ENCODE measurements at places on chromosomes 5 and 9.
A peak's percentile ranks its signal among the peaks of the same experiment; 100 is the strongest.

- peak; percentile 32 for DNase-seq
Observed at GRCh38 chr5:169826618-169827017, 153.7 kb downstream of the INSYN2B start.

GRCh38 chr9:34957492-34958410 lies at the start of gene PHF24:
Gene PHF24, plus strand, starts transcription at chr9:34958285. Its CDS starts 13,014 bp downstream, at chr9:34971299.
- DNase-seq, result peak; percentile 54

- DNase-seq, result no peak
Observed at GRCh38 chr5:11302663-11303062, 541.6 kb upstream of the DAP start.

GRCh38 chr5:59423021-59423420 lies 470.5 kb downstream of the PDE4D start:
- no peak for DNase-seq

- no peak for DNase-seq
Observed at GRCh38 chr5:67518227-67518626, 321.6 kb upstream of the CD180 start.

DNA sequence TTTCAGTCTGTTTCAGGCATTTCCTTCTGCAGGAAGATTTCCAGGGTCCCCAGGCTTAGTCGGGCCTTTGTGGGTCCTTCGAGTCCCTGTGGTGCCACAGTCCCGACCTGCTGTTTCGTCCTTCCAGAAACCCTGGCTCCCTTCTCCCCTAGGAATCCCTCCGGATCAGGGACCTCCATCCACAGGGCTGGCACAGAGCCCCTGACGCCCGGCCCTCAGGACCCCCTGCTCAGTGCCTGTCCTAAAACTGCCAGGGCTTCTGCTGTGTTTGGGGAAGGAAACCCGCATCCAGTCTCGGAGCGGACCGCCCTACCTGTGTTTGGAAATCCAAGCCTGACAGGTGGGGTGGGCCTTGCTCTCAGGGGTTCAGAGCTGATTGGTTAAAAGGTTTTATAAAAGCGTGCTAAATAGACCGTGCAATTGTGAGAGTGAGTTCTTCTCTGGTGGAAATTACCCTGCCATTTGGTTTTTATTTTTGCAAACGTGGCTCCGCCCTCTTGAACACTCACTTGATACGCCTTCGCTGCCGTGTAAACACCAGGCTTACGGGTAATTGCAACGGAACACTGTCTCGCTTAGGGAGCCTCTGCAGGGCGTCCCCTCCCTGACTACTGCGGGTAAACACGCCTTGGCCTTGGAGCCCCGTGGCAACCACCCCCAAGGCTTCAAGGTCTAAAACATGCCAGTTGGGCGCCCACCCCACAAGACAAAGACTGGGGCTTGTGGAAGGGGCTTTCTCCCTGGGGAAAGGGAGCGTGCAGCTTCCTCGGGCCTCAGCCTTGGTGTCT lies 121.2 kb downstream of the PHF2 start:
- DNase-seq, result no peak

GRCh38 chr5:73591698-73592501 lies 26.4 kb downstream of the UTP15 start:
- no peak for DNase-seq

DNA sequence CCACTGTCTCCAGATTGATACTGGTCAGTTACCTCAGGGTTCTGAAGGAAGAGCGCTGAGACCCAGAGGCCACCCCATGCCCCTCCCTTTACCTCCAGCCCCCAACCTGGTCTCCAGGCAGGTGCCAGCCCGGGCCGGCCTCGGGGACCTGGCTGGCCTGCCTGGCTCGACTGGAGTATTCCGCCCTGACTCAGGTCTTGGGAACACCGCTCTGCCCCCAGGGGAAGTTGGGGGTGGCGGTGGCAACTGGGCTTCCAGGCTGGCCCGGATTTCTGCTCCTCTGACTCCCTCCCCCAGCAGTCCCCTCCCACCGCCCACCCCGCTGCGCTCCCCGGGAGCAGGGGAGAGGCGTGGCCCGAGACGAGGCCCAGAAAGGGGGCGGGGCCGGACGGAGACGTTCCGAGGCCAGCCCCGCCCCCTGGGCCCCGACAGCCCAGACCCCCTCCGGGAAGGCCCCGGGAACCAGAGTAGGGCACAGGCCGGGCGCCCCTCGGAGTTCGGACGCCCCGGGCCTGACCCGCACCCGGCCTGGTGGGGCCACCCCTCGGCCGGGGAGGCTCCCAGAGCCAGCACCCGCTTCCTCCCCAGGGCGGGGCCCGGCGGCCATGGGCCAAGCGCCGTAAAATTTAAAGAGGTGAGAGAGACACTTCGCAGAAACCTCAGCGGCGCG lies 82.5 kb upstream of the ZBTB43 start:
- peak; percentile 83 for DNase-seq

GRCh38 chr9:134293031-134293521 lies 33.2 kb upstream of the RXRA start:
- DNase-seq, result no peak

GRCh38 chr9:37243588-37244345 lies 123.4 kb downstream of the ZCCHC7 start:
- no peak for DNase-seq

DNA sequence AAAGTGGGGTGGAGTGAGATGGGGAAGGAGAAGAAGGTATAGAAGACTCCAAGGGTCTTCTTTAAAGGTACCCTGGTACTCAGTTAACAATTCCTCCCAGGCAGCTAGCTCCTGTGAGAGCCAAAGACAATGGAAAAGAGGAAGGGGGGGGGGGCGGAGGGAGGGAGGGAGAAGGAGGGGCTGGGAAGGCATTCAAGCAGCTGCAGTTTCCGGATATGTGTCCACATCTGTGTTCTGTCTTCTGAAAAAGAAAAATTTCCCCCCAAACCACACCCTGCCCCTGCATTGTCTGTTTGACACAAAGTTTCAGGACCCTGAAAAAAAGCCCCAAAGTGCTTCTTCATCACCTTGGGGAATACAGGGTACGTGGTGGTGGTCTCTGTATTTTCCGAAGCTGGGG lies 11.1 kb downstream of the SPRY4 start:
- DNase-seq, result no peak

DNA sequence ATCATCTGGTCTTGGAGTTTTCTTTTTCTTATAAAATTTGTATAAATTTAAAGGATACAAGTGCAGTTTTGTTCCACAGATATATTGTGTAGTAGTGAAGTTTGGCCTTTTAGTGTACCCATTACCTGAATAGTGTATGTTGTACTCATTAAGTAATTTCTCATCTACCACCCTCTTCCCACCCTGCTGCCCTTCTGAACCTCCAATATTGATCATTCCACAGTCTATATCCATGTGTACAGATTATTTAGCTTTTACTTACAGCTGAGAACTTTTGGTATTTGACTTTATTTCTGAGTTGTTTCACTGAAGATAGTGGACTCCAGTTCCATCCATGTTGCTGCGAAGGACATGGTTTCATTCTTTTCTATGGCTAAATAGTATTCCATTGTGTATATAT lies 63.1 kb upstream of the NR3C1 start:
- DNase-seq, result no peak

DNA sequence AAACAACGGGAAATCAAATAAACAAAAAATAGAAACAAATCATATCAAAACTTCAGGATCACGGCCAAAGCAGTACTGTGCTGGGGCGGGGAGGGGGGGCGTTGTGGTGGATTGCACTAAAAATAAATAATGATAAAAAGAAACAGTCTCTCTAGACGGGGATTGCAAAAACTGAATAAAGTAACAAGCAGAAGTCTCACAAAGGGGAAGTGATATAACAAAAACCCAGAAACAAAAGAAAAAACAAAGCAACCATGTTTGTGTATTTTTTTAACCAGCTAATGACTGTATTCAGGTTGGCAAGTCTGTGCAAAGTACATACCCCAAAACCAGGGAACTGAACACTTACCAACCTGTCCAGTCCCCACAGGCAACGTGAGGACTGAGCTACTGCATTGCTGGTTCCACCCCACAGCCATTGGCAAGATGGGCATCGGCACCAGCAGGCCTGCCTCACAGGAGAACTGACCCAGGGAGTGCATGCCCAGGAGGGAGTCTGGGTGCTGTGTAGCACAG lies 24.1 kb downstream of the BICD2 start:
- no peak for DNase-seq

- no peak for DNase-seq
Observed at GRCh38 chr9:1058826-1059487, 8.8 kb downstream of the DMRT2 start.

All from iPS-NIHi11 (cell line).